ENCODE measurements at places on chromosomes 12 and 14.

GRCh38 chr12:2698566-2698965, 96.2 kb upstream of the FKBP4 start:
- no peak for DNase-seq

DNA sequence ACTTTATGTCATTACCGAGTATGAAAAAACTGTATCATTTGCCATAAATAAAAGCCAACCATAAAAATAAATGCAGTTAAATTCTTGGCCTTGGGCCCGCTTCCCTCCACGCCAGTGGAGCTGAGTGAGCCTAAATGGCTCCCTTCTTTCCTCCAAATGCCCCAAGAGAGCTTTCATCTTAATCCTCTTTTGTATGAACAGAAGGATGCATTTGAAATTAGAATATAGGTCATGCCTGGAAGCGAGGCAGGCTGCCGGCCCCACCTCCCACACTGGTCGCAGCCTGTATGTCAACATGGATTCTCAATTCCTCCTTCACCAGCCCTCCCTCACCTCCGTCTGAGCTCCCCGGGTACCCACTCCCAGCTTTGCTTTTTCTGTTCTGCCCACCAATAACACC, 245.7 kb downstream of the SLC15A4 start:
- no peak for DNase-seq

- no peak for DNase-seq
Observed at GRCh38 chr12:96236221-96236822, 42.1 kb downstream of the ELK3 start.

DNA sequence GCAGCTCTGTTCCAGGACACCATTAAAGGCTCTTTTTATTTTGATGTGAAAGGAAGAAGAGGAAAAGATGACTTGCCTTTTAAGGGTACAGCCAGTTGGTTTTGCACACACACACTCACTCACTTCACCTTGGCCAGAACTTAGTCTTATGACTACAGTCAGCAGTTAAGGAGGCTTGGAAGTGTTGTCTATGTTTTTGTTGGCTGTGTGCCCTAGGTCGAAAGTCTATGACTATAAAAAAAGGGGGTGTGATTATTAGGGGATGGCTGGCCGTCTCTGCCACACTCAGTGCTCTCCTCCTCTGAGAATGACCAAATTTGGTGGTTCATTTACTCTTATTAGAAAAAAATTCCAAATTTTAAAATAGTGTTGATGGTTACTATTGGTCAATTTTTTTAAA, 139.5 kb upstream of the OTX2 start:
- DNase-seq, result no peak

DNA sequence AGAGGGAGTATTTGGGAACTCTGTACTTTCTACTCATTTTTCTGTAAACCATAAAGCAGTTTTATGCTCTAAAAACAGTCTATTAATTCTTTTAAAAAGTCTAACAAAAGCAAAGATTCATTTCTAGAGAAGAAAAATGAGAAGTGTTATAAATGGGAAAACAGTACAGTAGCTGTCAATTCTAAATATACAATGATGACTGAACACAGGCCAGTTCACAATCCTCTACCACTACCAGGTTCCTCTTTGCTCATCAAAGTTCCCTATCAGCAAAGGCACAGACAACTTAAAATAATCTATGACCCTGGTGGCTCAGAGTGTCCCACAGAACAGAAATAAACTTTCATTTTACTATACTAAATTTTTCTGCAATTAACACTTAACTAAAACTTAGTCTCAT, 12.5 kb downstream of the NAA25 start:
- no peak for DNase-seq

- no peak for DNase-seq
Observed at GRCh38 chr12:53645165-53645564, 19.0 kb upstream of the ATF7 start.

DNA sequence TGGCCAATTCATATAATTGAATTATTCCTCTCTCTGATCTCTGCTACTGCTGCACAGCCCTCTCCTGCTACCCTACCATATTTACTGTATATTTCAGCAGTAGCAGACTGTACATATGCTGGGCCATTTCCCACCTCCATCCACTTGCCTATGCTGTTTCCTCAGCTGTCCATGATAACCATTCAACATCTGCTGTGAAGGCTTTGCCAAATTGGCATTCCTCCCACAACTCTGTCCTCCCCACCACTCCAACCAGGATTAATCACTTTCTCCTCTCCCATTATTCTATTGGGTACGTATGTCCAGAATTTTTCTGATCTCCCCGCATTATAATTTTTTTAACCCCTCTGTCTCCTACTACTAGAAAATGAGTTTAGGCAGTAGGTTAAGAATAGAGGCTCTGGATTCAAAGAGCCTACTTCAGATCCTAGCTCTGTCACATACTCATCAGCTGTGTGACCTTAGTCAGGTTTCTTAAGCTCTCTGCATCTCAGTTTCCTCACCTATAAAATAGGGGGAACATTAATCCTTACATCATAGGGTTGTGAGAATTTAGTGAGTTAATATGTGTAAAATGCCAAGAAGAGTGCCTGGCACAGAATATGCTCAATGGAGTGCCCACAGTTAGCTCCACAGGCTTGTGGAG, 123.3 kb downstream of the KICS2 start:
- no peak for DNase-seq

DNA sequence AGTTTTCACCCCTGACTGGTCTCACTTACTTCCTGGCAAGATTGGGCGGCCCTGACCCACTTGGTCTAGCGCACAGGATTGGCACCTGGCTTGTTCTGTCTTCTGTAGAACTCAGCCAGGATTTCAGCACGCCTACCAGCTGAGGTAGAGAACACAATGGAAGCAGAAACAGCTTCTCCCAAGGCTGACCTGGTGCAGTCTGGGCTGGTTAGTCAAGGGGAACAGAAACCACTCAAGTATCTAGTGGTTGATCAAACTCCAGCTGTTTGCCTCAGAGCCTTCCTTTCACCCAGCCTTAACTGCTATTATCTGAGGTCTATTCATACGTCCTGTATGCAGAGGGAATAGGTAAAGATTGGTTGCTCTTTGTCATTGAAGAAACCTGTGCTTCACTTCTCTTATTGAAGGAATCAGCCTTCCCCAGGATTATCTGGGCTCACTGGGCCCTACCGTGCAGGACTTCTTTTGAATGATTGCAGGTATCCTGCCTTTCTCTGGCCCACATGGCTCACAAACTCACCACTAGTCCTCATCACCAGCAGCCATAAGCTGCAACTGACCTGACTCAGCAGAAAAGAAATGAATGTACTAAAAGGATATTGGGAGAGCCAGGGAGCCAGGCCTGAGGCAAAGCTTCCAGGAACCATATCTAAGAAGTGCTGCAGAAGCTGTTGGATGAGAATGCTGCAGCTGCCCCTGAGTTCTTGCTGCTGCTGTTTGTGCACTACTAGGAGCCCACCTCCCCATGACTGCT, 2.5 kb upstream of the PLEKHD1 start:
- peak; percentile 67 for DNase-seq

DNA sequence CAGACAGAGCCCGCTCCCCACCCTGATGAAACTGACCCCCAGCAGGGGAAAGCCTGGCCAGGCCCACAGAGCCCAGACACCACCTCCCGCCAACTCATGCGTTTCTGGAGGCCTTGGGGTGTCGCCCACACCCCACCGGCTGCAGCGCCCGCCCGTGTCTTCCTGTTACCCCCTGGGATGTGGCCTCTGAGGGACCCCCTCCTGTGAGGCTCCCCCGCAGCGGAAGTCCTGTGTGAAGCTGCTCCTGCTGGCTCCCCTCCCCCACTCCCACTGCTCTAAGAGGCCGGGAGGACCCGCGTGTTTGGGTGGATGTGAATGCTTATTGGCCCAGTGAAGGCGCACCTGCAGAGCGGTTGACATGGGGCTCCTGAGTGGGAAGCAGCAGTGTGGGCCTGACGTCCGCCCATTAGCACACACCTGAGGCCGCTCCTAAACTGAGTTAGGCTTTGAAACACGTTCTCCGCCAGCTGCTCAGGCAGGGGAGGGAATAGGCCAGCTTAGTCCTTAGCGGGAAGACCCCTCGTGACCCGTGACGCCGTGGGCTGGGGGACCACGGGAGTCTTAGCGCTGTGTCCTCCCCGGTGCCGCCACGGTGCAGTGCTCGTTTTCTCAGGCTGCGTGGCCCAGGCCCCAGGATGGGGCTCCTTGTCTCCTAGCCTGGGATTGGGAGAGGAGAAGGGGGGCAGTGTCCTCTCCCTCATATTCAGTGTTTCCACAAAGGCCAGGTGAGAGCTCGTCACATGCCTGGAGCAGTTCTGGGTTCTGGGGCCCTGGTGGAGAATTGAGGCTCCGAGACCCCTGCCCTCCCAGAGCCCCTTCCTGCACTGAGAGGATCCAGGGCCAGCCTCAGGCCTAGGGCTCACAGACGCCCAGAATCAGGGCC, 323.4 kb upstream of the SFSWAP start:
- DNase-seq, result no peak

GRCh38 chr12:79834712-79835376, 100.1 kb downstream of the PPP1R12A start:
- DNase-seq, result no peak

DNA sequence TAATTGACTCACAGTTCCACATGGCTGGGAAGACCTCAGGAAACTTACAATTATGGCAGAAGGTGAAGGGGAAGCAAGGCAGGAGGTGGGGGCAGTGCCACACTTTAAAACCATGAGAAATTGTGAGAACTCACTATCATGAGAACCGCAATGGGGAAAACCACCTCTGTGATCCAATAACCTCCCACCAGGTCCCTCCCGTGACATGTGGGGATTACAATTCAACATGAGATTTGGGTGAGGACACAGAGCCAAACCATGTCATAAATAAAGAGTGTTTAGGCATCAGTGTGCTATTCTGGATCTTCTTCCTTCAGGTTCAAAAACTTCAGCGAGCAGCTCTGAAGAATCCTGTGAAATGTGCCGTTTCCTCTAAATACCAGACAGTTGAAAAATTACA, 9.7 kb downstream of the DDX47 start:
- no peak for DNase-seq

DNA sequence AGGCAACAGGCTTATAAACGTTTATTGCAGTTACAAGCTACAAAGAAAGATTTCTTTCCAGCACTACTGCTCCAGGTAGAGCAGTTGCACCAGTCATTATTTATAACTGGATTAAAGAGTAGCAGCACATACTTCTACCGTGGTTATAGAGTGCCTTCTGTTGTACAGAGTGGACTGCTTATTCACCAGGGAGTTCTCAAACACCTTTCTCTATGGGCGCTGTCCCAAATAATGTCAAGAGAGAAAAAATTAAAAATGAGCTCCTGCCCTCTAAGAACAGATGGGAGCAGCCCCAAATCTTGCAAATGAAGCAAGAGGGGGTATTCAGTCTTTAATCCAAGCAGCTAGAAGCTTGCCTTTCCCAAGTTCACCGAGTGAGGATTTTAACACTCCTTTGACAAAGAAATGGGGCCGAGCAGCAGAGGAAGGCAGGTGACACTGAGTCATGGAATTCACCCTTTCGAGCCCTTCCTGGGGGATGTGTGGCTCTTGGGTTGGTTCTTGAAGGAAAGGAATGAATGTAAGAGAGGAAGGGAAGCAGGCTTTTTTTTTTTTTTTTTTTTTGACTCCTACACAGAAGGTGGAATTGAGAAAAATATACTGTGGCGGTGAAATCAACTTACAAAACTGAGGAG, 181.2 kb downstream of the PRKCH start:
- DNase-seq, result no peak

DNA sequence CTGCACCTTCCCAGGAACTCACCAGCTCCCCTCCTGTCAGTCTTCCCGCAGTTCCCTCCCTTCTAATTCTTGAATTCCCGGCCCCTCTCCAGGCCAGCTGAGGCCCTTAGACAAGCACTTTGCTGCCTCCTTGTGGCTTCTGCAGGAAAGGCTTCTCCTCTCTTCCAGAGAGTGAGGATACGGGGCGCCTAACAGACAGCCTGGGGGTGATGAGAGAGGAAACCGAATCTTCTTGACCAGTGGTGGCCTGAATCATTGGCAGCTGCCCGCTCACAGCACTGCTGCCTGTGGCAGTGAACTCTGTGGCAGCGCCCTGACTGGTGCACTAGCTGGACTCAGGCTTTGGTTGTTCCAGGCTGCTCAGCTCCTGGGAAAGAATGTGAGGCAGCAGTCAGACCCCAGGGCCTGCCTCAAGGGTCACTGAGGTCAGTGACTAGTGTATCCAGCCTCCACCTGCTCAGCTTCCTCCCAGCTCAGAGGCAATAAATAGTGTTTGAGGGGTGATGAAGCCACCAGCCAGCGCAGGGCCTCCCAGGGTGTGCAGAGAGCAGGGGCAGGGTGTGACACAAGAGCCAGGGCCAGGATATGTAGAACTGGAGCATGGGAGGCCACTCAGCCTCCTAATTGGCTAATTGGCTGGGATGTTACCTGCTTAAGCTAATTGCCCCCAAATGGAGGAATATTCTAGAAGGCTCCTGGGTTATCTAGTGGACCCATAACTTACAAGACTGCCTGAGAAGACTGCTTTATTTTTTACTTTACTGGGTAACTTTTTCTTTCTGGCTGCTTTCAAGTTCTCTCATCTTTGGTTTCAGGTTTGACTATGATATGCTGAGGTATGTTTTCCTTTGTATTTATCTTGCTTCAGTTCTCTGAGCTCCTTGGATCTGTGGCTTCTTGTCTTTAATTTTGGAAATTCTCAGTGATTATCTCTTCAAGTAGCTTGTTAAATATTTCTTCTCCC, 12.9 kb upstream of the MCRS1 start:
- DNase-seq, result peak; percentile 56

GRCh38 chr12:58007875-58008274, 66.5 kb downstream of the ATP23 start:
- no peak for DNase-seq

GRCh38 chr12:52147964-52148463, 43.8 kb downstream of the KRT80 start:
- no peak for DNase-seq

GRCh38 chr12:117671734-117672133, 297.1 kb downstream of the KSR2 start:
- DNase-seq, result no peak

- no peak for DNase-seq
Observed at GRCh38 chr12:230925-231671, 17.1 kb upstream of the SLC6A12 start.

- DNase-seq, result no peak
Observed at GRCh38 chr12:84877340-84877739, 35.3 kb downstream of the SLC6A15 start.

GRCh38 chr14:30069536-30069935, 141.9 kb upstream of the PRKD1 start:
- DNase-seq, result no peak

GRCh38 chr12:27549801-27550652, 26.0 kb downstream of the PPFIBP1 start:
- DNase-seq, result no peak

DNA sequence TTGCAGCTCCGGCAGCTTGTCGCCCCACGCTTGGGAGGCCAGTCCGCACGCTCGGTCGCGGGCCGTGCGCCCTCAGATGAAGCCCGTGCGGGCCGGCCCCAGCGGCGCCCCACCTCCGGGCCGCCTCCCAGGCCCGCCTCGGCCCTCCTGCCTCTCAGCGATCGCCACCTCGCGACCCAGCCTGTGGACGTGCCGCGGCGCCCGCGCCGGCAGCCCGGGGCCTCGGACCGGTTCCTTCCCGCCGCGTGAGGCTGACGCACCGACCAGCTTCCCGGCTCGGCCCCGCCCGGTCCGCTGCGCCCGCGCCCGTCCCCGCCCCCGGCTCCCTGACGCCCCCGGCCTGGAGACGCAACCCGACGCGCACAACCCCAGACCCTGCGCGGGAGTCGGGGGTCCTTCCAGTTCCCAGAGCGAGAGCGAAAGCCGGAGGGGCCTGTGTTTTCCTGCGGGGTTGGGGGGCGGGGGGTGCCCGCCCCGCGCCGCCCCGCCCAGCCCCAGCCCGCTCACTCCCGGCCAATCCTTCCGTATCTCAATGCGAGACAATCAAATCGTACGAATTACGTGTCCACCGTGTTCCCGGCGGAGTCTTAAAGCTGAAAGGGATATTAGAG, at the start of gene ERO1A:
Gene ERO1A (minus strand): TSS at position 78 of the 611 bp plus-strand sequence. CDS start 77 bp downstream, at position 1.
- no peak for DNase-seq

- no peak for DNase-seq
Observed at GRCh38 chr12:26621932-26622331, 211.1 kb downstream of the ITPR2 start.
